ENCODE measurements at places on chromosomes 6 and 20. TPM values are rescaled to one million over a fixed set of nuclear protein-coding genes. Genes with fewer than 3 reads are reported as not detected.

LMBRD1 gene
- 73.5 TPM for total RNA-seq

NNAT gene
- 39.2 TPM for total RNA-seq

CYP21A2 gene
- total RNA-seq, result 0.64 TPM

HIVEP2 gene
- 23.4 TPM for total RNA-seq

ENPP3 gene
- total RNA-seq, result 6.5 TPM
